ENCODE measurements at places on chromosomes 7 and 10. TPM values are rescaled to one million over a fixed set of nuclear protein-coding genes. Genes with fewer than 3 reads are reported as not detected.

DNA sequence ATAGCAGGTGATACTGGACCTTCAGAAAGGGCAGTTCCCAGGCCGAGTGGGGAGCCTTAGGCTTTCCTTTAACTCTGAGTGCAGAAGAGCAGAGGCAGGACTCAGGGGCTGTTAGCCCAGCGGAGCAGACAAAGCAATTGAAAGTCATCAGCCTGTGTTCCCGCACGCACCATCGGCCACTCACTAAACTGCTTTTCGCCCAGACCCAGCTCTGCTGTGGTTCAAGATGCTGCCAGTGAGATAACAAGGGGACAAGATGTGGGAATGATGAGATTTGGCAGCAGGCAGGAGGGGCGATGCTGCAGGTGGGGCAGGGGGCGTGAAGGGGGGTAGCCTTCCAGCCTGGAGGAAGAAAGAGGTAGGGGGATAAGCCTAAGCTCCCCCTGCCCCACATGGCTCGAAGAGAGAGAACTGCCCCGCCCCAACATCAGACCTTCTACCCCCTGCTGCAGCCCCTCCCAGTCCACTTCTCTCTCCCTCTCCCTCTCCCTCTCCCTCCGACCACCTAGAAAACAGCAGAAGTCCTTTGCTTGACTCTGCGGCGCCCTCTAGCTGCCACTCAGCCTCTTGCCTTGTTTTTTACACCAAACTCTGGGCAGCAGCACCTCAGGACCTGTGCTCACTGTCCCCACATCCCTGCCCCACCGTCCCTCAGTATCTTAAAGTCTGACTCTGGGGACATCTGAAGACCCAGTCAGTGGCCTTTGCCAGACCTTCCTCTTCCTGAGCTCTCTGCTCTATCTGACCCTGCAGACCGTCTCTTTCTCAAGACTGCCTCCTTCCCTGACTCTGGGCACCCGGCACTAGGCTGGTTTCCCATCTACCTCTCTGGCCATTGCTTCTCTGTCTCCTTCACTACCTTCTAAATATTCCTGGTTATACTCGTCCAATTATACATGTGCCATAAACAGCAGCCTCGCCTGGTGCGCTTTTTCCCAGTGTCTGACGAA, 110.5 kb downstream of the C10orf105 start:
- H3K27ac ChIP-seq: no peak overlapping the region
- no peaks in the 10 kb centered on the region for H3K4me1 ChIP-seq
- no peaks in the 10 kb centered on the region for H3K27me3 ChIP-seq
- H3K4me3 ChIP-seq: no peak overlapping the region
- no peaks in the 10 kb centered on the region for H3K36me3 ChIP-seq
- DNase-seq: peak; percentile 75

GRCh38 chr7:135898226-135898625, 78.9 kb downstream of the MTPN start:
- H3K27me3 ChIP-seq: no peaks in the 10 kb centered on the region
- no peaks in the 10 kb centered on the region for H3K36me3 ChIP-seq
- no peak for DNase-seq
- H3K4me1 ChIP-seq: no peaks in the 10 kb centered on the region
- no peak overlapping the region for H3K4me3 ChIP-seq
- H3K27ac ChIP-seq: no peak overlapping the region

GRCh38 chr10:80708185-80708584, 170.5 kb downstream of the SH2D4B start:
- H3K36me3 ChIP-seq: no peaks in the 10 kb centered on the region
- H3K4me3 ChIP-seq: no peak overlapping the region
- no peaks in the 10 kb centered on the region for H3K4me1 ChIP-seq
- DNase-seq: no peak
- no peaks in the 10 kb centered on the region for H3K27me3 ChIP-seq
- H3K27ac ChIP-seq: no peak overlapping the region

Gene RAB11FIP2
- 7.5 TPM for polyA plus RNA-seq

DNA sequence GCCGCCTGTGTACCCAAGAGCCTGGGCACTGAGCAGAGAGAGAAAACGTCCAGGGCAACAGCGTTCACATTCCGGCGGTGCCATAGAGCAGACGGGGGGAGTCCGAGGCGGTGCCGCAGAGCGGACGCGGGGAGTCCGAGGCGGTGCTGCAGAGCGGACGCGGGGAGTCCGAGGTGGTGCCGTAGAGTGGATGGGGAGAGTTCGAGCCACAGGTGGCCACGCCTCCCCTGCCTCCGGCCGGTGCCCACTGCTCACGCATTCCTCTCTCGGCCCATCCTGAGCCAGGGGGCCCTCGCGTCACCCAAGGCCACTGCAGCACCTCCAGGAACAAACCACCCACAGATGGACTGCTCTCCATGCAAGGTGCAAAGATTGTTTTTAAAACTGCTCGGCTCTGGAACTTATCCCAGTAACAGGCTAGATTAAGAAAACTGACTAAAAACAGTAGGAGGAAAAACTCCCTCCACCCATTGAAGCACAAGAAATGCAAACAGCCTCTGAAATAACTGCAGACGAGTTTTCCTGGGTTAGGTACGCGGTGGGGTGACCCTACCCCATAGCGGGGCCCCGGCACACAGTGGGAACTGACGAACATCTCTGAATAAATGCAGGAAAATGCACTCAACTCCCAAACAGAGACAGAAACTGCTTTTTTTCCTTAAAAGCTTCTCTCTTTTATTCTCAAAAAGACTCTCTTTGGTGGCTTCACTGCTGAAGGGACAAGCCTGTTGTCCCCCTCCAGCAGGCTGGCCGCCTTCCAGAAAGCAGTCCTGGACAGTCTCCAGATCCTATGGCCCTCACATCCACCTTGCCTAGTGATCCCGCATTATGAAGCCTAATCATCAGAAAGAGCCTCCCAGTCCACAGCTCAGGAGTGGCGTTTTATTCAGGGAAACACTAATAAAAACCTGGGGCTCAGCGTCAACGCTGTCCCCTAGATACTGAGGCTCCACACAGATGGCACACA, 55.9 kb downstream of the DIP2C start:
- no peaks in the 10 kb centered on the region for H3K27me3 ChIP-seq
- no peak overlapping the region for H3K4me3 ChIP-seq
- H3K36me3 ChIP-seq: no peaks in the 10 kb centered on the region
- DNase-seq: no peak
- H3K4me1 ChIP-seq: no peaks in the 10 kb centered on the region
- H3K27ac ChIP-seq: no peak overlapping the region

DNA sequence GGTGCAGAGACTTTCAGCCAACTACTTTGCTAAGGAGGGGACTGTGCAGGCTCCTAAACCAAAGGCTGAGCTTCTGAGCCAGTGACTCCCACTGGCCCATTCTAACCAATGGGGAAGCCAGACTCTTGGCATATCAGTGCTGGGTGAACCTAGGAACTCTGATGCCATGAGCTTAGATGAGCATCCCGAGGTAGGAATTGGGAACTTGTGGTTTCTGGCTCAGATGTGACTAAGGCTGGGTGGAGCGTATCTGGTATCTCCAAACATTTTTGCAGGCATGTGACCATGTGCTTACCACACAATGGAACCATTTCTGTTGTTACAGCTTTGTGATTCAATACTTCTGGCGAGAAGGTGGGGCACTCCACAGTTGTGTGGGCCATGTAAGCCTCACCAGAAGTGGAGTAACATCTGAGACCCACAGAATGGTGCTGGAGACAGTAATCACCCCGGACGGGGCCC, 2.5 kb upstream of the AVPI1 start:
- peaks cover 5% of the 10 kb centered on the region for H3K27me3 ChIP-seq
- peaks cover 15% of the 10 kb centered on the region for H3K4me1 ChIP-seq
- no peak for DNase-seq
- no peak overlapping the region for H3K27ac ChIP-seq
- H3K4me3 ChIP-seq: no peak overlapping the region
- H3K36me3 ChIP-seq: no peaks in the 10 kb centered on the region

Gene PLXNA4
- not detected for polyA plus RNA-seq

GRCh38 chr10:113691381-113691780, 11.7 kb downstream of the CASP7 start:
- H3K36me3 ChIP-seq: peaks cover 13% of the 10 kb centered on the region
- no peak for DNase-seq
- H3K4me3 ChIP-seq: no peak overlapping the region
- H3K27me3 ChIP-seq: no peaks in the 10 kb centered on the region
- no peaks in the 10 kb centered on the region for H3K4me1 ChIP-seq

DNA sequence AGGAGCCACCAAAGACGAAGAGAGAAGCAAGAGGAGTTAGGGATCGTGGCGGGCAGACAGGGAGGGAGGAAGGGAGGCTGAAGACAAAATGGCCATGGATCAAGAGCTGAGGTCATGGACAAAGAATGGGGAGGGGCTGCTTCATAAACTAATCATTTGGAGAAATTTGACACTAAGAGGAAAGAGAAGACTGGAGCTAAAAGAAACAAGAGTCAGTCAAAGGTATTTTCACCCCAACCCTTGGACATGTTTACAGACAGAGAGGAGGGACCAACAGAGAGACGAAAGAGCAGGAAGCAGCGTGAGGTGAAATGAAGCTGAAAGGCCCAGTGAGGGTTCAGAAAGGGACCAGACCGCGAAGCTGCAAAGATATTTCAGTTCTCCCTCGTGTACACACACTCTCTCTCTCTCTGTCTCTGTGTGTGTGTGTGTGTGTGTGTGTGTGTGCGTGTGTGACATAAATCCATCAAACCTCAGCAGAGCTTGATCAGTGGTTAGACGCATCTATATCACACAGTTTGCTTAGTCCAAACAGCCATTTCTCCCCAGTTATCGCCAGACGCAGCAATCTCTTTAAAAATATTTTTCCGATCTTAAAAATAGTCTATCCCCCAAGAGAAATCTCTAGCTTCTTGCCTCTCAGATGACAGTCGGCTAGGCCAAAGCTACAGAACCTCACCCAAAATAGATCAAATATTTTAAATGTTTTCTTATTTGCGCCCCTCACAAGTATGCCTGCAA, 12.5 kb upstream of the CALD1 start:
- H3K27me3 ChIP-seq: no peaks in the 10 kb centered on the region
- H3K36me3 ChIP-seq: no peaks in the 10 kb centered on the region
- H3K4me1 ChIP-seq: peaks cover 23% of the 10 kb centered on the region
- H3K4me3 ChIP-seq: no peak overlapping the region
- H3K27ac ChIP-seq: peak overlapping the region; percentile 80
- peak; percentile 83 for DNase-seq

- no peak overlapping the region for H3K4me3 ChIP-seq
- H3K4me1 ChIP-seq: no peaks in the 10 kb centered on the region
- no peak for DNase-seq
- no peaks in the 10 kb centered on the region for H3K27me3 ChIP-seq
- no peaks in the 10 kb centered on the region for H3K36me3 ChIP-seq
Observed at GRCh38 chr7:123612024-123612423, 10.4 kb downstream of the ASB15 start.

GRCh38 chr10:129742742-129743550, 221.1 kb downstream of the EBF3 start:
- H3K27me3 ChIP-seq: no peaks in the 10 kb centered on the region
- peaks cover 6% of the 10 kb centered on the region for H3K4me1 ChIP-seq
- no peak overlapping the region for H3K27ac ChIP-seq
- no peak overlapping the region for H3K4me3 ChIP-seq

Gene AASS
- 4.7 TPM for polyA plus RNA-seq

- no peaks in the 10 kb centered on the region for H3K27me3 ChIP-seq
- no peak overlapping the region for H3K27ac ChIP-seq
- H3K4me1 ChIP-seq: no peaks in the 10 kb centered on the region
- H3K36me3 ChIP-seq: peaks cover 72% of the 10 kb centered on the region
- no peak for DNase-seq
Observed at GRCh38 chr10:69382382-69383117, 34.2 kb downstream of the TACR2 start.

GRCh38 chr10:50312464-50313437, 61.4 kb upstream of the ASAH2 start:
- H3K36me3 ChIP-seq: peaks cover 20% of the 10 kb centered on the region
- H3K27me3 ChIP-seq: no peaks in the 10 kb centered on the region
- H3K27ac ChIP-seq: no peak overlapping the region
- DNase-seq: no peak
- no peak overlapping the region for H3K4me3 ChIP-seq

DNA sequence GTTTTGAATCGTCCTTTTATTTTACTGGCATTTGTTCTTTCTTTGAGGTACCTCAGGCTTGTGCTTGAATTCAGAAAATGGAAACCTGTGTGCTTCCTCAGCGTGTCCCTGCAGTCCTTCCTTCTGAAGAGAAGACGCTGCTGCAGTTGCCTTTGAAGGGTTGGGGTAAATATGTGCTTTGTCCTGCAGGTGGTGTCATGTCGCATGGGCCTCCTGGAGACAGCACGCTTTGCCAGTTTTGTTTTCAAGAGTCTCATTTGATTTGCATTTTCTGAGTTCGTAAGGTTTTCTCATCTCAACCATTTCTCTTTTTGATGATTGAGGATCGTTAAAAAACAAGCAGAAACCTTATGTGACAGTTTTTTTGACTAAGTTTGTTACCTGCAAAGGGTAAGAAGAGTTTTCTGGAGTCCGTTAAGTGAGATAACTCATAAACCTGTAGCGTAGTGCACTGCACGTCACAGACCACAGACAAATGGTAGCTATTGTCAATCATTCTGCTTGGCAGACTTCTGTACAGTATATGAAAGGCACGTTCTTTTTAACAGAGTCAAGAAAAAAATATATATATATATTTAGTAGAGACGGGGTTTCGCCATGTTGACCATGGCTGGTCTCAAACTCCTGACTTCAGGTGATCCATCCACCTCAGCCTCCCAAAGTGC, 57.0 kb downstream of the CDC123 start:
- H3K4me3 ChIP-seq: no peak overlapping the region
- peak overlapping the region; percentile 57 for H3K27ac ChIP-seq
- peaks cover 14% of the 10 kb centered on the region for H3K4me1 ChIP-seq
- H3K27me3 ChIP-seq: no peaks in the 10 kb centered on the region
- H3K36me3 ChIP-seq: no peaks in the 10 kb centered on the region
- DNase-seq: peak; percentile 86

GRCh38 chr10:66204838-66205237, 721.0 kb upstream of the LRRTM3 start:
- no peak overlapping the region for H3K4me3 ChIP-seq
- DNase-seq: no peak
- H3K27ac ChIP-seq: no peak overlapping the region
- no peaks in the 10 kb centered on the region for H3K27me3 ChIP-seq

GRCh38 chr7:2530071-2530987, 10.8 kb downstream of the LFNG start:
- H3K4me3 ChIP-seq: peak overlapping the region; percentile 38
- peaks cover 34% of the 10 kb centered on the region for H3K36me3 ChIP-seq
- peaks cover 57% of the 10 kb centered on the region for H3K4me1 ChIP-seq
- H3K27me3 ChIP-seq: no peaks in the 10 kb centered on the region

DNA sequence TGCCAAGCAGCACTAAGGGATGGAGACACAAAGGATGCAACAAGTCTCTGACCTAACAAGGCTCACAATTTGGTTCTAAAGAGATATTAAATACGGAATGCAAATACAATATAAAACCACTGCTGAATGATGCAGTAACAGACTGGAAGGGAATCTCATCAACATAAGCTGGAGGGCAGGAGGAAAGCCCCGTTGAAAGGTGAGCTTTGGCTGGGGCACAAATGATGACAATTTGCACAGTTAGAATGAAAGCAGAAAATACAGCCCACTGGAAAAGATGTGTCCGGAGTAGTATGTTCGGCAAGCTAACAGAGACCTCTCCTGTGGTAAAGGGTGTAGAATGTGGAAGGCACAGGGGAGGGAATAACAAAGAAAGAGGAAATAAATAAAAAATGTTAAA, 26.1 kb downstream of the PAXIP1 start:
- no peak overlapping the region for H3K27ac ChIP-seq
- no peaks in the 10 kb centered on the region for H3K27me3 ChIP-seq
- no peak for DNase-seq
- no peaks in the 10 kb centered on the region for H3K36me3 ChIP-seq

GRCh38 chr7:27346531-27347275, 104.1 kb downstream of the EVX1 start:
- H3K4me1 ChIP-seq: no peaks in the 10 kb centered on the region
- no peak overlapping the region for H3K4me3 ChIP-seq
- H3K36me3 ChIP-seq: no peaks in the 10 kb centered on the region
- no peak overlapping the region for H3K27ac ChIP-seq

Data from B cell (primary cell).